NCI-H1930 (cell line): ENCODE measurements at places on chromosomes 11 and 22.

- no peak for DNase-seq
Measured at GRCh38 chr11:12109591-12110196, 696 bp upstream of the MICAL2 start.

DNA sequence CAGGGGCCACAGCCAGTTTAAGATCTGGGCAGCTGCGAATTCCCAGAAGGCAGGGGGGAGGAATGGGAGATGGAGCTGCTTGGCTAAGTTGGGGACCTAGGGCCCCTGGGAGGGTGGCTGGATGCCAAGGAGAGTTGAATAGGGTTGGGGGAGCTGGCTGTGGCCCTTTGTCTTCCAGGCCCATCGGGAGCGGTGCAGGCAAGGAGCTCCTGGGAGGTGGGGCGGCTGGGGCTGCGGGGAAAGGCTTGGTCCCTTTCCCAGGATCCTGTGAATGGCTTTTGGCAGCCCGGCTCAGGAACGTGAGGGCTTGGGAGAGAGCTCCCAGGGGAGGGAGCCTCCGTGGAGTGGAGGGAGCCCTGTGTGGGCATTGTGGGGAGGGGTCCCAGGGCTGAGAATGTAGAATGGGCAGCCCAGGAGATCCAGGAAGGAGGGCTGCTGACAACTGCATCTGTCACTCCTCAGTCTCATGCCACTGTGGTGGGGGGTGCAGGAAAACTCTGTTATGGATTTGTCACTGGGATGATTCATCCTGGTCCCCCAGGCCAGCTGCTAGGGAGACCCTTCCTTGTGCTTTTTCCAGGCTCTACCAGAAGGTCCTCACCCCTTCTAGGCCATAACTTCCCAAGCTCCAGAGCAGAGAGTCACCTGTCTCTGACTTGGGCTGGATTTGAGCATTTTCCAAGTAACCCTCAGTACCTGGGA is 6.0 kb downstream of the FREY1 start:
- no peak for DNase-seq

DNA sequence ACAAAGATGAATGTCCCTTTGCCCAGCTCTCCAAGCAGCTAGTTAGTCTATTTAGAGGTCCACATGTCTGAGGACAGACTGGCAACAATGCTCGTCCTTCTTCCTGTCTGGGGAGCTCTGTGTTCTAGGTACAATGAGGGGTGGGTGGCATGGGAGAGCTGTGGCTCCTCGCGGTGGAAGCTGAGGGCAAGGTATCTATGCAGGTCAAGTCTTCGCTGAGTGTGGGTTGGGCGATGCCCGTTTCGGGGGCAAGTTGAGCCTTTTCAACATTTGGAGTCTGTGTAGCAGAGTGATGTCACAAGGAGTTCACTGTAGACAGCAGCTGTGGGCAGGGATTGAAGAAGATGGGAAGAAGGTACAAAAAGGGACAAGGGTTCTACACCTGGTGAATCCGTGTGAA is 163.2 kb downstream of the FEZ1 start:
- no peak for DNase-seq

DNA sequence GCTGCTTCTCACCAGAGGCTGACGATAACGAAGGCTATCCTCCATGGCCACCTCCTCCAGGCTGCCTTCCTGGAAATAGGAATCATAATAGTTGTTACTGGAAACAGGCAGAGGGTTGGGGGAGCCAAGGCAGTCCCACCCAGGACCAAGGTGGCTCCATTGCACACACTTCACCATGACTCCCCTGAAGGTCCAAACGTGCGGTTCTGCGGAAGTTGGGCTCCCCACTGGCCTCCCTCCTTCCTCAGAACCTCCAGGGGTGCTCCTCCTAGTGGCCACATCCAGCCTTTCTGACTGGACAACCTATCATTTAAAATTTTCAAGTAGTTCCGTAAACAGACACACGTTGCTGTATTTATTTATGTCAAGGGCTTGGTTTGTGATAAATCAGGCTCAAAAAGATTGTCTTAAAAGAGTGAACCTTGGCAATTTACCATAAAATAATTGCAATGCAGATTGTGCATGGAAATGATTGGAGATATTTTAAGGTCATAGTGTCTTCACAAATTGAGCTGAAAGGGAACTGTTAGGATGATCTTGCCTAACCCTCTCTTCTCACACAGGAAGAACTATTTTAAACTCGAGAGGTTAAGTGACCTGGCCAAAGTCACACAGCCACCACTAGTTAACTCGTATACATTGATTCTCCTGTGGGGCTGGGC is 1.4 kb upstream of the TCN2 start:
- no peak for DNase-seq

DNA sequence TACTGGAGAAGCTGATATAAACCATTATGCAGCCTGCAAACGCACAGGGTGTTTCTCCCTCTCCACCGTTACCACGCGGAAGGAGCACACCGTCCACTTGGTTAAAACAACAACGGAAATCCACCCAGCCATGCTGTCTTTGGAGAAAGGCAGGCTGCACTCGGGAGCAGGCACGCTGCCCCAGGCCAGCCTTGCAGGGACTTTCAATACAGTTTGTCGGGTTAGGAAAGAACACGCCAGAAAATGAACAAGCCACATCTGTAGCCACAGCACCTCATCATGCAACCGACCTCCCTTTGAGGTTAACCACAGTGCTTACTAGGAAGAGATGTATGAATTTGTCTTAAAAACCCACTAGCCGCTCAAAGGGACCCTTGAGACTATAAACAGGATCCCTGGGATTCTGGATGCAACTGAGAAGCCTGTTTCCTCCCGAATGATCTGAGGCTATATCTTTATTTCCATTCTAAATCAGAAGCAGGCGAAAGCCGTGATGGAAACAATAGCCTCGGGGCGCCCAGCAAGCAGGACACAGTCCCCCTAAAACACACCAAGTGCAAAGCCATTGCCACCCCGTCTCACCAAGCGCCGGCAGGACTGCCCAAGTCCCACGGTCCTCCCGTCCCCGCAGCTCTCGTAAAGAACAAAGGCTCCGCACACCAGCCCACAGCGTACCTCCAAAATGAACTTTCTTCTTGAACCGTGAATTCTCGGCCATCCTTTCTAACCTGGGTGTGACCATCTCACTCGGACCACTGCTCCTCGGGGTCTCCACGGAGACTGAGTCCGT is 318.9 kb downstream of the CTTN start:
- no peak for DNase-seq

- no peak for DNase-seq
Measured at GRCh38 chr22:48097723-48098122, 1335.3 kb downstream of the TBC1D22A start.

- DNase-seq = no peak
Measured at GRCh38 chr11:14584595-14584994, 59.0 kb upstream of the PDE3B start.

DNA sequence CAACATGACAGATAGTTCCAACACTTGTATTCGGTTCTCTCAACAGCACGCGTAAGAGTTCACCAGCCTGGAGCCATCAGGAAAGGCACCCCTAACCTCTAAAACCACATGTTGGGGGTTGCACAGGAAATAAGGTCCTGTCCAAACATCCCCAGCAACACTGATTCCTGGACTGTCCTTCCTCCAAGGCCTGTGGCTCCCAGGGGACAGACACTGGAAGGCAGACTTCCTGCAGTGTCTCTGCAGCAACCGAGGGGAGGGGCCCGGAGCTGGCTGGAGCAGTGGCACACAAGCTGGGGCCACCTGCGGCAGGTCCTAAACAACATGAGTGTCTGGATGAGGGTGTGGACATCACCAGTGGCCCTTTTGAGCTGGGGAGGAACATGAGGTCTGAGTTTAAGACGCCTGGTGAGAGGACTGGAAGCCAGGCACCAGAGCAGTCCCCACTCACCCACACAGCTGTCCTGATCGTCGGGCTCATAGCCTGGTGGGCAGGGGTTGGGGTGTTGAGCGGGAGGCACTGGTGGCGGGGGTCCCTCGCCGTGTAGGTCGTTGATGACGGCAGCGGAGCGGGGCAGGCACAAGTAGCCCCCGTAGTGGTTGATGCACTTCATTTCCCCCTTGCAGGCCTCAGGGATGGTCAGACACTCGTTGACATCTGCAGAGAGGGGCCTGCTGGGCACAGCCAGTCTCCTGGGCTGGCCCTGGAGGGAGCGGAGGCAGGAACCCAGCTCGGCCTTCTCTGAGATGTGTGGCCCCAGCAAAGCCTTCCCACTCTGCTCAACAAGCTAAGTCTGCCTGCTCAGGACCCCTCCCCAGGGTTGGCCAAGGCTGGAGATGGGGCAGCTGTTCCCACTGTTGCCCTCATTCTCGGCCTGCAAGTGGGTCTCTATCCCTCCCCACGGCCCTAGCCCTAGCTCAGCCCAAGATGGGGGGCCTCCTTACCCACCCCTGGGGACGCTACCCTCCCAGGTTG is 1.6 kb downstream of the EFEMP2 start:
- no peak for DNase-seq

DNA sequence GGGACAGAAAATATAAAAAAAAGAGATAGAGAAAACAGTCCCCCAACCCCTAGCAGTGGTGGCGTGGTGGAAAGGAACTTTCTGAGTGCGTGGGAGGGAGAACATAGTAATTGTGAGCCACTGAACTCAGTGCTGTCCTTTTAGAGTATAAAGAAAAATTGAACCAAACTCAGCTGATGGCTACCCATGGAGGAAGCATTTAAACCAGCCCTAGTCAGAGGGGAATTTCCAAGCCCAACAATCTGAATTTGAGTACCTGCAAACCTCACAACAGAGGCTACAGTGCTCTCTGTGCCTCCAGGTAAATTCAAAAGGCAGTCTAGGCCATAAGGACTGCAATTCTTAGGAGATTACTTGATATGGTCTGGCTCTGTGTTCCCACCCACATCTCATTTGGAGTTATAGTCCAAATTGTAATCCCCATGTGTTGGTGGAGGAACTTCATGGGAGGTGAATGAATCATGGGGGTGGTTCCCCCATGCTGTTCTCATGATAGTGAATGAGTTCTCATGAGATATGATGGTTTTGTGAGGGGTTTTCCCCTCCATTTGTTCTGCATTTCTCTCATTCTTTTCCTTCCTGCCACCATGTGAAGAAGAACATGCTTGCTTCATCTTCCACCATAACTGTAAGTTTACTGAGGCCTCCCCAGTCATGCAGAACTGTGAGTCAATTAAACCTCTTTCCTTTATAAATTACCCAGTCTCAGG is 687.8 kb downstream of the FAM181B start:
- no peak for DNase-seq

DNA sequence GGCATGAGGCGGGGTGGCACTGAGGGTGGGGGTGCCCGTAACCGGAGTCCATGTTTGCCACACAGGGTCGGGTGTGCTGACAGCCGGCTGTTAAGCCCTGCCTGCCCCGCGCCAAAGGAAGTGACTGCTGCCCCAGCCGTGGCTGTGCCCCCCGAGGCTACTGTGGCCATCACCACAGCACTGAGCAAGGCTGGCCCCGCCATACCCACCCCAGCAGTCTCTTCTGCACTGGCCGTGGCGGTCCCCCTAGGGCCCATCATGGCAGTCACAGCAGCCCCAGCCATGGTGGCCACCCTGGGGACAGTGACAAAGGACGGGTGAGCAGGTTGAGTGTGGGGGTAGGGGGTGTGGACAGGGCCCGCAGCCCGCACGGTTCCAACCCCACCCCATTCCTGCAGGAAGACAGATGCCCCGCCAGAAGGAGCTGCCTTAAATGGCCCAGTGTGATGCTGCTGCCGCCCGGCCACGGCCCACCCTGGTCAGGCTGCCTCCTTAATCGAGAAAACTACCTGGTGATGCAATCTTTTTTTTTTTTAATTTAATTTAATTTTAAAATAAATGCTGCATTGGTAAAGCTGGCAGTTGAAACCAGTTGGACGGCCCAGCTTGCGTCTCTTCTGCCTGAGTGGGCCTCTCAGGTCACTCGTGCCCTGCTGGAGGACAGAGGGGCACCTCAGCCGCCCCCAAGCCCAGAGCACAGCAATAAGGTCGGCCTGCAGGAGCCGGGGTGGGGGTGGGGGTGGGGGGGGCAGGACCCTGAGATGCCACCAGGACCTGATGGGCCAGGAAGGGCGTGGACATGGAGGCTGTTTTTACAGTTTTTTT is 30.8 kb downstream of the SBF1 start:
- no peak for DNase-seq

DNA sequence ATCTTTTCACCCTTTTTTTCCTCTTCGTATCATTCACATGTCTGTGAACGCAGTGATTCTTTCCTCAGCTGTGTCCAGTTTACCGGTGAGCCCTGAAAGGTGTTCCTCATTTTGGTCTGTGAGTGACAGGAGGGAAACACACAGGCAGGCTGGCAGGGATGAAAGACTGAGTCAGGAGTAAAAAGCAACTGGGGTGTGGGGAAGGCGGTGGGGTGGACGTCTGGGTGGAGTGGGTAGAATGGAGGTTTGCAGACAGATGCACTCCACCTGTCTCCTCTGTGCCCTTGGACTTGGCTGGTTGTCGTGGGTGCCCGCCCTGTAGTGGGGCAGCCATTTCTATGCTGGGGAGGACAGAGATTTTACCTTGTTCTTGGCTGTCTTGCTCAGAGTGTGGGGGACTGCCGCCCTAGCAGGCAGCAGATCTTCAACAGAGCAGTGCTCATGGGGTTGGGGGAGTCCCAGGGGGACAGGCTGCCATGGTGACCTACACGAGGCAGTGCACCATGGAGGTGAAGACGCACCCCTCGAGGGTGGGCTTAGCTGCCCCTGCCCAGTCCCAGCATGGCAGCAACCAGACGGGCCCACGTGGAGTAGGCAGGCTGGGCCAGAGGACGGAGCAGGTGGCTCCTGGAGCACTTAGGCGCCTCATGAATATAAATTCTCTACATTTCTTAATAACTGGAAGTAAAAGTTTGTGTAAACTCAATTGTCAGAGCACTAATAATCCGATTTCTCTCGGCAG is 603.7 kb downstream of the TBC1D22A start:
- DNase-seq = no peak

DNA sequence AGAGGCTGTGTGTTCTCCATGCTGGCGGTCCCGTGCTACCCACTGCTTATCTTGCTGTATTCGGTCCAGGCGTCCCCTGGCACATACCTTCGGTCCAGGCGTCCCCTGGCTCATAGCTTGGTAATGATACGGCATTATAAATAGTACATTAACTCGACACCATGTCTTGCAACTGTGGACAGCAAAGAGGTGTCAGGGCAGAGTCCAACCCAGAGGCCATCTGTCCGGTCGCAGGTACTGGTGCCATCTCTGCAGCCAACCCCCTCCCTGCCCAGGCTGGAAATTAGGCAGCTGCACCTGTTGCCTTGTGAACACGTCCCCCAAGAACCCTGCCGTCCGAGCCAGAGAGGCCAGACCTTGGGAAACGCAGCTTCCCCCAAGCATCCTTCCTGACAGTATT is 634.3 kb downstream of the BRD1 start:
- no peak for DNase-seq

GRCh38 chr11:2122222-2122906 is 16.8 kb downstream of the IGF2 start:
- no peak for DNase-seq

DNA sequence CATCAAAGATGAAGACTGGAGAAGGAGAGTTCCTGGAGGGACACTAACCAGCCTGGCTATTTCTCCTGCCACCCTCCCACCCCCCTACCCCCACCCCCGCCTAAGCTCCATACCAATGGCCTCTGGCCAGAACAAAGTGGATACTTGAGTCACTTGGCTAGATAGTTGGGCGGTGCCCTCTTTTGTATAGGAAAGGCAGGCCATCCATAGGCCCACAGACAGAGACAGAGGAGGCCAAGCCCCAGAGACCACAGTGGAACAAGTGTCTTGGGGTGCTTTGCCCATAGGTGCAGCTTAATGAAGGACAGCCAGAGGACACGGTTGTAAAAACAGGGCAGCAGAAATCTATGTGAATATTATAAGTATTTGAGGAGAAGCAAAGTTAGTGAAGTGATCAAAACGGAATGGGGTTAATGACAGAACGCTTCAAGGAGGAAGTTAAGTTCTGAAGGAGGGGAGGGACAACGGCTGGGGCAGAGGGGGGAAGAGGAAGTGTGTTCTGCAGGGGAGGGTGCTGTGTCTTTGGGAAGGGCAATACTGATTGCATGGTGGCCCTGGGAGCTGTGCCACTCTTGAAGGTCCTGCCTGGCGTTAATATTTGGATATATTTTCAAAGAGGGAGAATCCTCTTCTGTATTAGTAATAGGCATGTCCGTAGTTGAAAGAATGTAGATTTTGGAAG is 32.7 kb downstream of the FLI1 start:
- no peak for DNase-seq
